ENCODE measurements at places on chromosomes 3 and 15.

DNA sequence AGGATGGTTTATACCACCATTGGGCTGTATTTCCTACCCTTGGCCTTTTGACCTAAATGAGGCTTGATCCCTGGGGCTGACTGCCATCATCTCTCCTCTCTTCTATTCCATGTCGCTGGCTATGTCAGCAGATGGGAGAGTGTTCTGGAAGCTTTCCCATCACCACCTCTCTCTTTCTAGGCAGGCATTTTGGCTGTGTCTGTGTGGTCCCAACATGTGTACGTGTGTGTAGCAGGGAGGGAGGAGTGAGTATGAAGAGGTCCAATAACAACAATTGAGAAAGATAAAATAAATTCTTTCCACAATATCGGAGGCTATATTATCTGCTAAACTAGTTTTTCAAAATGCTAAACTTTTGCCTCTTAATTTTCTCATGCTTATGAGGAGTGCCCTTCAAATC, 34.1 kb downstream of the CGNL1 start:
- DNase-seq, result no peak

DNA sequence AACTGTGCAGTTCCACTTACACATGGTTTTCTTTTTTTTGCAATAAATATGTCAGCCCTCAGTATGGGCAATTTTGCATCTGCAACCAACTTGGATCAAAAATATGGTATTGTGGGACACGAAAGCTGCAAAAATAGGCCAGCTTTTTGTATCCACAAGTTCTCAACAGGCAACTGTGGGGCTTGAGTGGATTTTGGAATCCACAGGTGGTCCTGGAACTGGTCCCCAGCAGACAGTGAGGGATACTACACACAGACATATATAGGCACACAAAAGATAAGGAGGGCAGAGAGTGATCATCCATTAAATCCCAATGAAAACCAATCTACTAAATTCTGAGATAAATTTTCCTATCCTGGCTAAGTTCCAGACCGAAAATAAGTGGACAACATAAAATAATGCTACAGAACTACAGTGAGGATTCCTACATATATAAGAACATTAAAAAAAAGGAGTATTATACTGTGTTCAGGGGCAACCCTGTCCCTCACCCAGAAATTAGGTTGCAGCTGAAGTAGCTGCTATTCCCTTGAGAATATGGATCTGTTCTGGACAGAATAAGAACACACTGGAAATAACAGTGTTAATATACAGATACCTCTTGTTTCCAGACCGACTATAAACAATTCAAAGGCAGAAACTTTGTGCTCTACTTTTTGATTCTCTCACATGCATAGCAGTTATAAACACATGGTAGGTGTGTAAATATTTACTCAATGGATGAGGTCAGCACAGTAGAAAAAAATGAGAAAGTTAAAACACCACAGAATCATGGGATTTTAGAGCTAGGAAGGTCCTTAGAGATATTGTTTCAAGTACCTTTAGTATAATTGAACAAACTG, 25.4 kb downstream of the DENND4A start:
- no peak for DNase-seq

DNA sequence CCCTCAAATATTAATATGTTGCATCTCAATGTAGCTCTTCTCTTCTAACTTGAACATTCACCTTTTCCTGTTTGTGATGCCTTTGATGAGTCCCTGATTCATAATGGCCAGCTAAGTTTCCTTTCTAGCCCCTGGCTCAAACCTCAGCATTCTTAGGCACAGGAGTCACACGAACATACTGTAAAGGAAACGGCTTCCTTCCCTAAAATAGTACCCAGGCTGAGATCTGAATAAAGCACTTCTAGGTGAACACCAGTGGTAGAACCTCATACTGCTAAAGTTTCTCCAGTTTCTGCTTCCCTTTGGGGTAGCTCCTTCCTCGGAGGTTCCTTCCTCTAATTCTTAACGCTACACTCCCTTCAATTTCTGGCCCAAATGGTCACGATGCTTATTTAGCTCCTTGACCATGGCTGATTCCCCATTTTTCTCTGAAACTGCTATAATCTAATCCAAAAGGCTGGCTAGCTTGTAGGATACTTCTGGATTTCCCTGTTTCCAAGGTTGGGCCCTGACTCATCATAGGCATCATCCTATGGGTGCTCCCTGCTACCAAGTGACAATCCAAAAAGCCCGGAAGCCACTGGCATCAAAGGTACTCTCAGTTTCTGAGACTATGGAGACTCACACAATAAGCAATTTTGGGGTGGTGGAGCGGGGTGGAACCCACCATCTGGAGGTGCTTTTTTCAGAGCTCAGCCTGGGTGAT, 2.4 kb downstream of the ANAPC13 start:
- no peak for DNase-seq

- DNase-seq, result no peak
These were observed 186.6 kb downstream of the SQOR start for GRCh38 chr15:45821390-45821789.

GRCh38 chr3:18258492-18258891, 166.6 kb downstream of the SATB1 start:
- no peak for DNase-seq

GRCh38 chr3:154660811-154661210, 230.8 kb upstream of the GPR149 start:
- DNase-seq, result no peak

DNA sequence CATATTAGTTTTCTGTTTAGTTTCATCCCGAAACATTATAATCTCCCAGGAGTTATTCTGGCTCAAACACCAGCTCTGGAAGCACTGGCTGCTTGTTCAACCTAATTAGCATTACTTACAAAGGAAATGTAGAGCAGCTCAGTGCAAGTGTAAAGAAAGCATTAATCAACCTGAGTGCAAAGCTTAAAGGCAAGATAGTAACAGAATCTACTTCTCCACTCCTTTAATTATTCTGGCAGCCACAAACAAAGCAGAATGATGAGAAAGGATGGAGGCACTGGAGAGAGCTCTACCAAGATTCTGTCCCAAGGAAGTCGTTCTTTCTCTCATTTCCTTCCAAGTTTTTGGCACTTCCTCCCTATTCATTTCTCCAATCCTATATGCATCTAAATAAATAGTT, 1384.0 kb downstream of the ZPLD1 start:
- no peak for DNase-seq

- DNase-seq, result no peak
These were observed 36.1 kb upstream of the PYDC2 start for GRCh38 chr3:191424881-191425280.

GRCh38 chr3:15557511-15557946, 36.0 kb upstream of the COLQ start:
- DNase-seq, result peak; percentile 51

DNA sequence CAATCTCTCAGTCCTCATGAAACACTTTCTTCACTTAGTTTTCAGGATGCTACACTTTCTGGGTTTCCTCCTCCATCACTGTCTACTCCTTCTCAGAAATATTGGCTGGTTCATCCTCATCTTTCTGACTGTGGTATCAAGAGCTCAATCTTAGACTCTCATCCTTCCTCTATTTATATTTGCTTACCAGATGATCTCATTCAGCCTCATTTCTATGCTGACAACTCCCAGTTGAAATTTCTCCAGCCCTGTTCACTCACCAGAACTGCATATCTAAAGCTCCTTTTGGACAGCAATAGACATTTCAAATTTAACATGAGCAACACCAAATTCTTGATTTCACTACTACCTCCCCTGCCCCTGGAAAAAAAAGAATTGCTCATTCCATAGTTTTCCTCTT, 48.0 kb upstream of the FBN1 start:
- no peak for DNase-seq

- DNase-seq, result no peak
These were observed 156.3 kb downstream of the MEX3B start for GRCh38 chr15:81889485-81889881.

GRCh38 chr3:5431811-5432378, 244.4 kb downstream of the EDEM1 start:
- no peak for DNase-seq

DNA sequence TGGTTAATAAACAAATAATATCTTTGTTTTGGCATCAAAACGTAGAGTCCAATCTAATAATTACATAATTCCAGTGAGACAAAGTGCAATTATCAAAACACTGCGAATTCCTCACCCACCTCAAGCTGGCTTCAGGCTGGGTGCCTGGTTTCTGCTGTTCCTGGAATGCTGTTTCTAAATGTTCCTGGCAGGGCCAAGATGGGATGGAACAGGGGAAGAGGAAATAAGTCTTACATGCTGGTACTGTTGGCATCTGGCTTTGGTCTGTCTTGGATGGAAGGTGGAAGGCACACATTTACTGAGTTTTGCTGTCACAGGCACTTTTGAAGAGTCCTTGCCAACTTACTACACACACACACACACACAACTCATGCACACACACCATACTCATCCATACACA, 101.9 kb upstream of the SLCO3A1 start:
- DNase-seq, result no peak

DNA sequence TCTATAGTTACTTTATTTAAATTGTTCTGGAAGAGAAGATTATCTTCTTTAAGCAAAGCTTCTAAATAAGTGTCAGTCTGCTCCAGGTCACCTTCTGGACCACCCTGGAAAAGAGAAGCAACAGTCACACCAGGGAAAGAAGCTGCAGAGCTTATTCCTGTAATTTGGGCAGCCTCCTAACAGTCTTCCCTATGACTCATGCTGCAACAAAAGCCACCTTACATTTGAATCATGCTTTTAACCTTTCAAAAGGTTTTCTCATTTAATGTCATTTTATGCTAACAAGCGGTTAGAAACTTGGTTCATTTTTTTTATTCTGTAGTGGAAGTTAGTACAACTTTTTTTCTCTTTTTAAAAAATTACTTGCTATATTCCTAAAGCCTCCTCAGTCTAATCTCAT, 5.3 kb upstream of the GUCA1C start:
- no peak for DNase-seq
